ENCODE measurements at places on chromosomes 5 and 9. TPM values are rescaled to one million over a fixed set of nuclear protein-coding genes. Genes with fewer than 3 reads are reported as not detected.
A peak's percentile ranks its signal among the peaks of the same experiment; 100 is the strongest.

DMRT2 gene
- polyA plus RNA-seq = not detected

- DNase-seq = no peak
These were observed 1435.2 kb upstream of the CDH9 start for GRCh38 chr5:28473531-28474107.

GRCh38 chr5:107532169-107532878 is 138.4 kb downstream of the EFNA5 start:
- no peak for DNase-seq

DNA sequence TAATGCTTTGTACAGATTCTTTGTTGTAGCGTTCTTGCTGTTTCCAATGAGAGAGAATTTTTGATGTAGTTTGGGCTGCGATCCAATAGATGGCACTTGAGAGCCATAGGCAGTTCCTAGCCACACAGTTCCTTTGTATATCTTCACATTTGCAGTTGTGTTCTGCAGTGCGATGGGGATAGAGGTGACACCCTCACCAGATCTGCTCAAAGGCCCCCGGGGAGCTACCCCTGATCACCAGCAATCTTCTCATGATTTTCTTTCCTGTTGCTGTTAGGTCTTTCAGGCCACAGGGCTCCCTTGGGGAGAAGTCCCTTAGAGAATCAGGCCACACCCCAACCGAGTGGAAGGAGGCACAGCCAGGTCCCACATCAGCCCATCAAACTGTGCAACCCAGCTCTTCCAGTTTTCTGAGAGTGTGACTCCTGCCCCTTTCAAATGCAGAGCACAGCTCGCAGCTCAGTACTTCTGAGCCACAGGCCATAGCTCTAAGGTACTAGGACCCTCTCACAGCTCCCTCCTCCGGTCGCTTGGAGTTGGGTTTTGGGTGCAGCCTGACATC is 353.7 kb downstream of the SLCO4C1 start:
- peak; percentile 8 for DNase-seq

DNA sequence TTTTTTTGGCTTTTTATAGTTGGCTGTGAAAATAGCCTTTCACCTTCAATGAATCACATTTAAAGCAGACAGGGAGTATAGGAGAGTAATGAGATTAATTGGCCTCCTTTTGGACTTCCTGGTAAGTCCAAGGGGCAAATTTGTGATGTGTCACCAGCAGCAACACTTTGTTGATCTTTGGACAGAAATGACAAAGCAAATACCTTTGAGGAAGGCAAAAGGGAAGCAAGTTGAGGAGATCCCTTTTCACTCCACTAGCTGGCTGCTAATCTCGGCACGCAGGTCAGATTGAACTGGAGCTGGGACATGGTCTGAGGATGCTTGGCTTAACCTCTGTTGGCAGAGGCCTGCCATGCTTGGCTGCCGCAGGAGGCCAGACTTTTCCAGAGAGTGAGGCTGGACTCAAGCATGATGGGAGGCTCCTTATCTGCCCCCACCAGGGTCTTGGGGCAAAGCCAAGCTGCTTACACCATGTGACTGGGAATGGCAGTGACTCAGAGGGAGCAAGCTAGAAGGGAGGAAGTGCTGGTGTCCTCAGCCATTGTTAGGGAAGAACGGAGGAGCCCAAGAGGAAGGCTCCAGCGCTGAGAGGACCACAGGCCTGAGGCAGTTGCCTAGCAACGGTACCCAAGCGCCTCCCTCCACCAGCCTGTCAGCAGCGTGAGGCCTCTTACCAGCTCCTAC is 174.5 kb upstream of the MAP1B start:
- DNase-seq = no peak

All from CD4-positive, CD25-positive, alpha-beta regulatory T cell (primary cell).